ENCODE measurements at places on chromosomes 3 and 15.

- DNase-seq = no peak
These were observed 38.6 kb downstream of the EHD4 start for GRCh38 chr15:41933771-41934170.

GRCh38 chr3:174168026-174168425 lies 691.1 kb upstream of the NAALADL2 start:
- DNase-seq = no peak

GRCh38 chr3:24135280-24135679 lies 190.2 kb downstream of the NR1D2 start:
- DNase-seq = no peak

GRCh38 chr3:104198131-104198530 lies 1168.6 kb upstream of the ALCAM start:
- no peak for DNase-seq

DNA sequence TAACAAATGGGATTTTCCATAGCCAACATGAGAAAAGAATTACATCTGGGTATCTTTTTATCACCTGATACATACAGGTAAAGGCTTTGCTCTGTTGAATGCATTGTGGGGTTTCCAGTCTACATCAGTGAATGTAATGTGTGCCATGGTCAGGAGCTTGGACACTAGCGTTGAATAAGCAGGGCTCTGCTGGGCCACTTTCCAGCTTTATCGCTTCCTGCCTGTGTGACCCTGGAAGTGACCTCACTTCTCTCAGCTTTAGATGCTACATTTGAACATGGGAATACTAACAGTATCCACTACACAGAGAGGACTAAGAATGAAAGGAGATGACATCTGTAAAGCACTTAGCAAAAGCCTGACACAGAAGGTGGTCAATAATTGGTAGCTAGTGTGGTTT lies 40.1 kb downstream of the TTC23 start:
- DNase-seq = no peak

- no peak for DNase-seq
These were observed 103.3 kb downstream of the TPRA1 start for GRCh38 chr3:127487196-127487595.

DNA sequence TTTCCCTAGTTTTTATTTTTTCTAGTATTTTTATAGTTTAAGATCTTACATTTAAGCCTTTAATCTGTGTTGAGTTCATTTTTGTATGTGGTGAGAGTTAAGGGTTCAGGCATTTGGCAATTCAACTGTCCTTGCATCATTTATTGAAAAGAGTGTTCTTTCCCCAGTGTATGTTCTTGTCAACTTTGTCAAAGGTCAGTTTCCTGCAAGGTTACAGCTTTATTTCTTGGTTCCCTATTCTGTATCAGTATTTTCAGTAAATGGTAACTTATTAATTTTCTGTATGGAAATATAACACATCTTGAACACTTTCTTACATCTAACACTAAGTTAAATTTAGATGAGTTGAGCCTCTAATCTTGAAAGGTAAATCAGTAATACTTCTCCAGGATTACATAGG lies 1770.1 kb downstream of the OTOL1 start:
- no peak for DNase-seq

GRCh38 chr15:101328001-101328400 lies 33.0 kb upstream of the SNRPA1 start:
- DNase-seq = no peak

DNA sequence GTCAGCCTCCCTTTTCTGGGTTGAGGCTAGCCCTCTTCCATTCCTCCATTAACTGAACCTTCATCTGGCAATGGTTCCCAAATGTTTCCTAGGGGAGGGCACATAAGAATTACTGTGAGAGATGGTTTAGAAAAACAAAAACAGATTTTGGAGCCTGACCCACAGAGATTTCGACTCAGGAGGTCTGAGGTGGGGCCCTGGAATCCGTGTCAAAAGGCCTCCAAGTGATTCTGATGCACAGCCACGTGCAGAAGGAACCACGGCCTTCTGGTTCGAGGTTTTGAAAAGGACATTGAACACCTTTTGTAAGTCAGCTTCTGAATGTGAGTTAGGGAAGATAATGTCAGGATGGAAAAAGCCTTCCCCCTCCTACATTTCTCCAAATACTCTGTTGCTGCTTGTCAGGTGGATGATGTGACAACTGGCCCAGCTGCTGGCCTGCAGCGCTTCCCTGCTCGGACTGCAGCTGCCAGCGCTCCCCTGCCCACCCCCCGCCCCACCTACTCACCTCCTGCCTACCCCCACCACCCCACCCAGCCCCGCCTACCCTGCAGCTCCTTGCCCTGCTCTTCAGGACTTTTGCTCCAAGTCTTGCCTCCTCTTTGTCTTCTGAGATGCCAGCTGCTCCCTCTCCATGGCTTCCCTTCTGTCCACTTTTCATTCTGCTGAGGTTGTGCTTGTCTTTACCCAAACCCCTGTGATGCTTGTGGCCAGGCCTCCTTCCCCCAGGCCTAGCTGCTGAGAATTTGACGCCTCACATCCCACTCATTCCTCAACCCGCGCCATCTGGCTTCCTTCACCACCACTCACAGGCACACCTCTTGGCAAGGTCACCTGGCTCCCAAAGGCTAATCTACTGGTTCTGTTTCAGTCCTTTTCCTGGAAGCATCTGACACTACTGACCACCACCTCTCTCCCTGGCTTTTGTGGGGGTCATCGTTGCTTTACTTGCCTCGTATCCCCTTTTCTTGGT lies 6.6 kb downstream of the EHD4 start:
- no peak for DNase-seq

DNA sequence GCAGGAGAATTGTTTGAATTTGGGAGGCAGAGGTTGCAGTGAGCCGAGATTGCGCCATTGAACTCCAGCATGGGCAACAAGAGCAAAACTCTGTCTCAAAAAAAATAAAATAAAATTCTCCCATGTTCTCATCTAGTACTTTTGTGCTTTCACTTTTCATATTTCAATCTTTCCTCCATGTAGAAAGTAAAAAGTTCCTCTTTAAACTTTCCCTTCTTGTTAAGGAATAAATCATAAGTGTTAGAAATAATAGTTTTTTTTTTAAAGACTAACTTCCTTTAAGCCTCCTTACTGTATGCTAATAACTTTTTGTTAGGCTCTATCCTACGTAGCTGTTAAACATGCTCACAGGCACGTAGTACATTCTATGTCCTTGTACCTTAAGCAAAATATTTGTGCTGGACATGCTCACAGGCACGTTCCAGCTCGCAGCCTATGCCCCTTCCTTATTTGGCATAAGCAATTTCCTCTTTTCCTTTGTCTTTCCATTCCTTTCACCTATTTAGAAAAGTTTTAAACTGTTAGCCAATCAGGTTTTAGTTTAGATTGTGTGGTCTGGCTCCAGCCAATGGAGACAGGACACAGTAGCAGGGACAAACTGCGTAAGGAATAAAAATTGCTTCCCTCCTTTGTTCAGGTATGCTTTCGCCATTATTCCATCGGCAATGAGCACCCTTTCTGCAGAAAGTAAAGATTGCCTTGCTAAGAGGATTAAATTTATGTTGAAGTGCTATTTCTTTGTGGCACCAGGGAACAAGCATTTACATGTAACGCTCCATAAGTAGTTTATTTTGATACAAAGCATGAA lies 38.9 kb upstream of the PIK3CB start:
- DNase-seq = no peak

DNA sequence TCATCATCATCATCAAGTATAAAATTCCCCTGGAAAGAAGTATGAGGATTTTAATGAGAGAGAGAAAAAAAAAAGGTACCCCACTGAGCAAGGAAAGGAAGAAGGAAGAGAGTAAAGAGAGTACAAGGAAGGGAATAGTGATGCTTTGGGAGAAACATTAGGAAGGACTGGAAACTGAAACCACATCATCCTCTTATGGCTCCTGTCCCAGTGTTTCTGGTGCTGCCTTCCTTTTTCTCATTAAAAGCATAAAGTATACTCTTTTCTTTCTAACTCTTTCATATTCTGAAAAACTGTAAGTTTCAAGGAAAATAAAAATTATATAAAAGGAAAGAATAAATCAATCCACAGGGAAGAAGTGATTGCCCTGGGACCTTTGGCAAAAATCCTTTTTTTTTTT lies 616.4 kb upstream of the CBLB start:
- no peak for DNase-seq

DNA sequence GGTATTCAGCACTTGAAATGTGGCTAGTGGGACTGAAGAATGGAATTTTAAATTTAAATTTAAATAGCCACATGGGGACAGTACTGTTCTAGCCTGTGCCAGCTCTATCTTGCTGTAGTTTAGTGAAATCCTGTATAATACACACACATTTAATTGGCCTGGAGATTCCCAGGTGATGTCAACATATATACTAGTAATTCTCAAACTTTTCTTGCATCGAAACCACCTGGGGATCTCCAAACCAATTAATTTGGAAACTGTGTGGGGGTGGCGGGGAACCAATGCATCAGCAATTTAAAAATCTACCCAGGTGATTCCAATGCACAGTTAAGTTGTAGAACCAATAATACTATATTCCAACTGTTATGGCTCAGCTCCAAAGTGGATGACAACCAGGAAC lies 228.9 kb upstream of the MRPL3 start:
- DNase-seq = no peak

DNA sequence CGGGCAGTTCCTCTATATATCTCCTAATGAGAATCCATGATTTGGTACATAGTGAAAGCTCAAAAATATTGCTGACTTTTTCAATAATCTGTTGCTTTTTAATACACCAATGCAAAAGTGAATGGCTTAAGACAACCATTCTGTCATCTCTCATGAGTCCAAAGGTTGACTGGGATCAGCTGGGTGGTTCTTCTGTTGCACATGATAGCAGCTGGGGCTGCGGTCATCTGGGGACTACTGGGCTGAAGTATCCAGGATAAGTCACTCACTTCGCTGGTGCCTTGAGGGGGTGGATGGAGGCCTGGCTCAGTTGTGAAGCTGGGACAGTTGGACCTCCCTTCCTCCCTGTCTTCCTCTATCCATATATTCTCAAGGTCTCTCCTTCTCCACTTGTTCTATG lies 53.7 kb downstream of the NOX5 start:
- DNase-seq = no peak

GRCh38 chr15:49062900-49063299 lies 16.7 kb upstream of the SECISBP2L start:
- no peak for DNase-seq

- no peak for DNase-seq
These were observed 323.4 kb downstream of the CHST2 start for GRCh38 chr3:143442814-143443447.

DNA sequence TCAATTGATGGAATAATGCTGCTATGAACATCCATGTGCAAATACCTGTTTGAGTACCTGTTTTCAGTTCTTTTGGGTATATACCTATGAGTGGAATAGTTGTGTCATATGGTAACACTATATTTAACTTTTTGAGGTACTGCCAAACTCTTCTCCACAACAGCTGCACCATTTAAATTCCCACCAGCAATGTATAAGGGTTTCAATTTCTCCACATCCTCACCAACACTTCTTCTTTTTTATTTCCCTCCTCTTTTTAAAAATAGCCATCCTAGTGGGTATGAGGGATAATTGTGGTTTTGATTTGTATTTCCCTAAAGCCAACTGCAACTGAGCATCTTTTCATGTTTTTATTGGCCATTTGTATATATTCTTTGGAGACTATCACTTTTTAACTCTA lies 31.3 kb upstream of the ARHGEF3 start:
- DNase-seq = no peak

GRCh38 chr3:186383026-186383993 lies 21.3 kb upstream of the DGKG start:
- DNase-seq = no peak

DNA sequence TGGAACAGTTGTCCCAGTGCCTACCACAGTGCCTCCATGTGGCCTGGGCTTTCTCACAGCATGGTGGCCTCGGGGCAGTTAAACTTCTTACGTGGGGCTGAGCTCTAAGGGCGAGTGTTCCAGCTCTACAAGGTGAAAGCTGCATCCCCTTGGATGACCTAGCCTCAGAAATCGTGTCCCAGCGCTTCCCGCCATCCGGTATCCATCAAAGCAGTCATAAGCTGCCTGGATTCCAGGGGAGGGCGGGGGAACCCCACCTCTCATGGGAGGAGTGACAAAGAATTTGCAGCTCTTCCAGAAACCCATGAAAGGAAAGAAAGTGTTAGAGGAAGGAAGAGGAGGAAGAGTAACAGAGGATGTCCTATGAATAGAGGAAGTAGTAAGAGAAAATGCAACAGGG lies 45.8 kb upstream of the CCDC174 start:
- DNase-seq = no peak

DNA sequence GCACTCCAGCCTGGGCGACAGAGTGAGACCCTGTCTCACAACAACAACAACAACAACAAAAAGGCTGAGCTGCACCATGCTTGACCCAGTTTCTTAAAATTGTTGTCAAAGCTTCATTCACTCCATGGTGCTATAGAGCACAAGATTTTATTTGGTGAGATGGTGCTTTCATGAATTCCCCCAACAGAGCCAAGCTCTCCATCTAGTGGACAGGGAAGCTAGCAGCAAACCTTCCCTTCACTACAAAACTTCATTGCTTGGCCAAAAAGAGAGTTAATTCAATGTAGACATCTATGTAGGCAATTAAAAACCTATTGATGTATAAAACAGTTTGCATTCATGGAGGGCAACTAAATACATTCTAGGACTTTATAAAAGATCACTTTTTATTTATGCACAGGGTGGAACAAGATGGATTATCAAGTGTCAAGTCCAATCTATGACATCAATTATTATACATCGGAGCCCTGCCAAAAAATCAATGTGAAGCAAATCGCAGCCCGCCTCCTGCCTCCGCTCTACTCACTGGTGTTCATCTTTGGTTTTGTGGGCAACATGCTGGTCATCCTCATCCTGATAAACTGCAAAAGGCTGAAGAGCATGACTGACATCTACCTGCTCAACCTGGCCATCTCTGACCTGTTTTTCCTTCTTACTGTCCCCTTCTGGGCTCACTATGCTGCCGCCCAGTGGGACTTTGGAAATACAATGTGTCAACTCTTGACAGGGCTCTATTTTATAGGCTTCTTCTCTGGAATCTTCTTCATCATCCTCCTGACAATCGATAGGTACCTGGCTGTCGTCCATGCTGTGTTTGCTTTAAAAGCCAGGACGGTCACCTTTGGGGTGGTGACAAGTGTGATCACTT lies 2.0 kb downstream of the CCR5 start:
- no peak for DNase-seq
